Epithelial cell of prostate (primary cell): ENCODE measurements at places on chromosomes 2 and 18.

DNA sequence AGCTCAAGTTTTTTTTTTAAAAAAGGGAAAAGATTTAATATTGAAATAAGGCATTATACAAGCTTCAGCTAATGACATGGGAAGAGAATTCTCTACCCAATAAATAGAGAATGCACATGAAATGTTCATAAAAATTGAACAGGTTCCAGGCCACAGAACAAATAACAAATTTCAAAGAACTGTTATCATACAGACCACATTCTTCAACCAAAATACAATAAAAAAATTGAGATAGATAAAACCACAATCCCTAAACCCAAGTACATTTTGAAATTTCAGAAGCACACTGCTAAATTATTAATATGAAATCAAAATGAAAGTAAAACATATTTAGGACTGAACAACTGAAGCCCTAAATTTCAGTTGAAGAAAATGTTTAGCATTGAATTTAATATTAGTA lies 89.6 kb downstream of the BCL2 start:
- DNase-seq: no peak

- no peak for DNase-seq
These were observed 836.5 kb upstream of the ID2 start for GRCh38 chr2:7845332-7845731.

DNA sequence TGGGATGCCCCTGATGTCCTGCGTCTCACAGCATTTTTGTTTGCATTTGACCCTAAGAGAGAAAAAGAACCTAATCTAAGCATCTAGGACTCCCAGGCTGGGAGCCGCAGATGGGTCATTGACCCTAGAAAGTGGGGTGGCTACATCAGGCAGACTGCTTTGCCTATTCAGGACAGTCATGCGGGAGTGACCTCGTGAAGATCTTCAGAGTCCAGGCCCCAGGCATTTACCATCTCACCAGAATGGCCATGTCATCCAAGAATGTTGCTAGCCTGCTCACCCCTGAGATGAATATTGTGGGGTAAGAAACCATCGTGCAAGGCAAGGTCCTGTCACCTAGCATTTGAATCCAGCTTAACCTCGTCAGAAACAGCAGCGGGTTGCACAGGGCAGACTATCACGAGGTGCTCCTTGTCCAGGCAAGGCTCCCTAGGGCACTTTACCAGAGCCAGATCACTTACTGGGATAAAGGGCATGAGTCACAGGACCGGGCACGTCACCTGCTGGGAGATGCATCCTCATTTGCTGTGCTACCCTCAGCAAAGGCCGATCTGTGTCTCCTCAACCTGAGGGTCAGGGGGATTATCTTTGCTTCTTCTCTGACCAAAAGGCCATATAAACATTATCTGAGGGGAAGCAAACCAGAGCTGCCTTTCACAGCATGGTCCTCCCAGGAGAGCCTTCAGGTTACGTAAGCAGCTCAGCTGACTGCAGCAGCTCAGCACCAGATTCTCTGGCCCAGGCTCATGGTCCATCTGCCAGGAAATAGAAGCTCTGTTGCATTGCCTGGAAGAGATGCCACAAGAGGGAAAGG lies 162.3 kb downstream of the ACKR3 start:
- peak; percentile 46 for DNase-seq

DNA sequence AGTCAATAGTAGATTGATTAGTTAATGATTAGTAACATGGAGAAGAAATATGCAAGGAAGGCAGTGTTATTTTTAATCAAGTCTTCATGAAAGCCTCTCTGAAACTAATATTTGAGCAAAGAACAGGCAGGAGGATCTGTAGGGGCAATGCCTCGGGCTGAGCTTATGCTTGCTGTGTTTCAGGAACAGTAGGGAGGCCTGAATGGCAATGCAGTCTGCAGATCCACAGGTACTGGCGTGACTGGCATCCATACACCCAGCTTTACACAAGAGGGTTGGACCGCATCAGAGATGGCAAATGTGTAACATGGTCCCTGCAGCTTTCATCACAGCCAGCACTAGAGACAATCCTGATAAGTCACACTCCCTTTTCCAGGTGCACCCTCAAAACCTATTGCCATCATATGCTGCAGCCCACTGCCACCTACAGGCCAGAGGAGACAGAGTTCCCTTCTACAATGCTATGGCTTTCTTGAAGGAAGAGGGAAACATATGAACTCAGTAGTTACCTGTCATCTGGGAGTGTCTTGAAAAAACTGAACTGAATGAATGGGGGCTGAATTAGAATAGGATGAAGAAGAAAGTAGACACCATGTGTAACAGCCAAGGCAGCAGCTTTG lies 582.4 kb upstream of the RAB6C start:
- DNase-seq: peak; percentile 16

GRCh38 chr2:238127165-238128060 lies 11.1 kb upstream of the KLHL30 start:
- DNase-seq: no peak

GRCh38 chr18:35553300-35553699 lies 28.2 kb upstream of the GALNT1 start:
- no peak for DNase-seq

GRCh38 chr18:79884294-79884962 lies 67.0 kb downstream of the SLC66A2 start:
- DNase-seq: no peak

DNA sequence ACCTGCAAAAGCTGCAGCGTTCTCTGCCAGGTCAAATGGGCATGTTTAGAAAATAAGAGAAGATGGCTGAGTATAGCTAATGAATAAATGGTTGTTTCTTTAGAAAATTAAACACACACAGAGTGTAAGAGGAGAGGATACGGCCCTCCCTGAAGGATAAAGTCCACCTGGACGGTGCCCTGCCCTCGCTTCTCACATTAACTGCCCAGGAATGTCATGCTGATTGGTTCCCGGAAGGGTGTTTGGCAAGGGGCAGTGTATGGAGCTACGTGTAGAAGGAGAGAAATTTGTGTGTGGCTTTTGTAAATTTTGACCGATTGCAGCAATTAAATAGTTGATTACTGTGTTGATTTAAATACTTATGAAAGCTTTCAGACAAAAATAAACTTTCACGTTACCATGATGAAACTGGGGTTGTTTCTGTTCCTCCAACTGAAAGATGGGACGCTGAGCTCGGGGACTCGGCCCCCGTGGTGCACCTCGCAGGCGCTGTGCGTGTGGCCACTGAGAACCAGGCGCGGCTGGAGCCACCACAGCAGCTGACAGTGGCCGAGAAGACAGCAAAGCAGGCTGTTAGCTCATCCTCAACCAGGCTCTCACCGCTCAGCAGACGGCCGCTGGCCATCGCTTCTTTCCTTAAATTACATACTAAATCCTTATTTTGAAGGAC lies 22.7 kb downstream of the MPPE1 start:
- DNase-seq: no peak

DNA sequence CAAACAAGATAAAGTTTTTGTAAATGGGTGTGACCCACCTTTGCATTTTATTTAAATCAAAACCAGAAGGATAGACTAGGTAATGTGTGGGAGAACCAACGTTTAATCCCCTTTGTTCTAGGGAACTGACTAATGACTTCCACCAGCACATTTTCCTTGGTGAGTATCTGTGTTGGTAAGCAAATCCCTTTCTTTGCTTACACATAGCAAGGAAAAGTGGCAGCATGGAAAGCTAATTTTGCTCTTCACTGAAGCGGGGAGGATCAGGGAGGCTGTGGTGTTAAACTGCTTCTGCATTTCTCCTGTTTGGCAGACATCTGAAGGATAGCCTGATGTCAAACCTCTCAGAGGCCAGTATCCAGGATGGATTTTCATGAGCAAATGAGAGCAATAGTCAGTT lies 331.1 kb downstream of the PTPRM start:
- DNase-seq: no peak

- no peak for DNase-seq
These were observed 110.7 kb upstream of the EFEMP1 start for GRCh38 chr2:56034258-56034657.

DNA sequence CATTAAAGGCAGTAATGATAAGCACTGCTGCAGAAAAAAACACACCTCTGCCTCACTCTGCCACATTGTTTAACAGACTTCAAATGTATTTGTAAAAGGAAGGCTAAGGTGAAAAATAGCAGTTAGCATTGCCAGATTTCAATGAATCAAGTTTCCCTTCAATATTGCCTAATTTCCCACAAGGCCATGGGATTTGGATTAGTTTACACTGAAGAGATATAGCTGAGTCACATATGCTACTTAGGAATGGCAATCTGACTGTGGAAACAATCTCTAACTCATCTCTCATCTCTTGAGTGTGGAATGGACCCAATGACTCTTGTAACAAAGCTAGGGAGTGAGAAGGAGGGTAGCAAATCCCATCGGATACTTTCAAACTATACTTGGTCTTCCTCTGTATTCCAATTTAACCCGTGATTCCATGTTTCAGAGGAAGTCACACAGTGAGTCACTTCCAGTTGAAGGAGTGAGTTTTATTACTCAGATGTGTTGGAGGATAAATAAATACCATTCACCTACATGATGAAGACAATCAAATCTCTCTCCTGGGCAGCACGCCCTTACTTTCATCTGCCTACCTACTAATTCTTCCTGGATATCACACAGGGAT lies 5.1 kb downstream of the B4GALT6 start:
- peak; percentile 55 for DNase-seq
